ENCODE measurements at places on chromosomes 12 and 14.

DNA sequence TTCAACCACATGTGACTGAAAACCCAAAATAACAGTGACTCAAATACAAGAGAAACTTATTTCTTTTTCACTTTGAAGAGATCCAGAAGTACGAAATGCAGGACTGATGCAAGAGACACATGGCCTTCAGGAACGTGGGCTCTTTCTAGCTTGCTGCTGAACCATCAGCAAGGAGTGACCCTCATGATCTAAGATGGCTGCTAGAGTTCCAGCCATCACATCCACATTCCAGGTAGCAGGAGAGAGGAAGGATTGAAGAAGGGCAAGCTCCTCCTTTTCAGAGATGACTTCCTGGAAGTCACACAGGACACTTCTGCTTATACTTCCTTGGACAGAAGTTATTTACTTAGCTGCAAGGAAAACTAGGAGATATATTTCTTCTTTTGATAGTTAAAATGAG, 67.6 kb upstream of the BCL11B start:
- no peak for DNase-seq

GRCh38 chr12:124626971-124627411, 59.6 kb upstream of the NCOR2 start:
- DNase-seq, result no peak

DNA sequence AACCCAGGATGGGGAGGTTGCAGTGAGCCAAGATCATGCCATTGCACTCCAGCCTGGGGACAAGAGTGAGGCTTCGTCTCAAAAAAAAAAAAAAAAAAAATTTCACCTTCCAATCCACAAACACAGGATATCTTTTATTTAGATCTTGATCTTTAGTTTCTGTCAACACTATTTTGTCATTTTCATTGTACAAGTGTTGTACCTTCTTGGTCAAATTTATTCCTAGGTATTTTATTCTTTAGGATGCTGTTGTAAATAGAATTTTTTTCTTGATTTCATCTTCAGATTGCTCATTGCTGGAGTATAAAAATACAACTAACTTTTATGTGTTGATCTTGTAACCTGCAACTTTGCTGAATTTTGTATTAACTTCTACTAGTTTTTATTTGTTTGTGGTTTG, 60.8 kb downstream of the ARHGAP5 start:
- no peak for DNase-seq

GRCh38 chr12:57258977-57259970, 8.3 kb upstream of the STAC3 start:
- no peak for DNase-seq

DNA sequence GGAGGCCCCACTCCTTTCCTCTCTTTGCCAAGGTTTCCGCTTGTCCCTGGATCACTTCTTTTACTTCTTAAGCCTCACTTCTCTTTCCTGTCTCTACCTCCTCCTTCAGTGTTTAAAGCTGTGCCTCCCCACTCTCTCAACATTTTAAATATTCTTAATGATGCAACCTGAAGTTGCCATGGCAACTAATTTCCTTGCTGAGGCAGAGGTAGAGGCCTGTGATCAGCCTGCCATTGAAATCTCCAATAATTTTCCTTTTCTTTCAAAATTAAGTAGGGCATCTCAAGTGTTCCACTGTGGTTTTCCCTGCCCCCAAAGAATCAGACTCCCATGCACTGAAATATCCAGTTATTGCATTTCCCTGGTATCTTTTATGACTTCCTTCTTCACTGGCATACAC, 108.6 kb upstream of the VRK1 start:
- DNase-seq, result no peak

DNA sequence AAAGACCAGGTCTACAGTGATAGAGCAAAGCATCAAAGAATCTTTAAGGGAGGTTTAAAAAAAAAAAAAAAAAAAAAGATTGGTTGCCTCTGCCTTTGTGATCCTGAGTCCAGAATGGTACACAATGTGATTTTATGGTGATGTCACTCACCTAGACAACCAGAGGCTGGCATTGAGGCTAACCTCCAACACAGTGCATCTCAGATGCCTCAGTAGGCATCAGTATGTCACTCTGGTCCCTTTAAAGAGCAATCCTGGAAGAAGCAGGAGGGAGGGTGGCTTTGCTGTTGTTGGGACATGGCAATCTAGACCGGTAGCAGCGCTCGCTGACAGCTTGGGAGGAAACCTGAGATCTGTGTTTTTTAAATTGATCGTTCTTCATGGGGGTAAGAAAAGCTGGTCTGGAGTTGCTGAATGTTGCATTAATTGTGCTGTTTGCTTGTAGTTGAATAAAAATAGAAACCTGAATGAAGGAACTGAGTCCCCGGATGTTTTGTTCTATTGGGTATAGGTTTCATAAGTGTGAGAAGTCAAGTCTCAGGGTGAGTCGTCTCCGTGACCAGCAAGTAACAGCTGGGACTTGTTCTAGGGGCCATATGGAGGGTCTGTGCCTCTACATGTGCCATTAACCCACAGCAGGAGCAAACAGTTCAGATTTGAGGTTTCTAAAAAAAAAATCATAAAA, 9.3 kb downstream of the PEBP1 start:
- no peak for DNase-seq

DNA sequence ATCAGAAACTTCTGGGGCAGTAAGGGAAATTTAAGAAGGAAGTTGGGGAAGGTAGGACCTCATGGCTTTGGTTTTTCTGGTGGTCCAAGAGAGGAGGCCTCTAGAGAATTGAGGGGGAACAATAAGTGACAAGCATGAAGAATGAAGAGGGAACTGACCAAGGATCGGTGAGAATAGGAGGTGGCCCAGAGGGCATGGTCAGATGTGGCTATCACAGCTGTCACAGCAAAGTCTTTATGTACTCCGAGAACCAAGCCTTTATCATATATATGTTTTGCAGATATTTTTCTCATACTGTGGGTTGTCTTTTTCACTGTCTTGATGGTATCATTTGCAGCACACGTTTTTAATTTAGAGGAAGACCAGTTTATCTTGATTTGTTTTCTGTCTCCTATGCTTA, 64.3 kb downstream of the PPP2R5C start:
- DNase-seq, result no peak

GRCh38 chr14:52266179-52266578, 1.3 kb upstream of the PTGDR start:
- no peak for DNase-seq
